ENCODE measurements at places on chromosomes 1 and 21.
A peak's percentile ranks its signal among the peaks of the same experiment; 100 is the strongest.

DNA sequence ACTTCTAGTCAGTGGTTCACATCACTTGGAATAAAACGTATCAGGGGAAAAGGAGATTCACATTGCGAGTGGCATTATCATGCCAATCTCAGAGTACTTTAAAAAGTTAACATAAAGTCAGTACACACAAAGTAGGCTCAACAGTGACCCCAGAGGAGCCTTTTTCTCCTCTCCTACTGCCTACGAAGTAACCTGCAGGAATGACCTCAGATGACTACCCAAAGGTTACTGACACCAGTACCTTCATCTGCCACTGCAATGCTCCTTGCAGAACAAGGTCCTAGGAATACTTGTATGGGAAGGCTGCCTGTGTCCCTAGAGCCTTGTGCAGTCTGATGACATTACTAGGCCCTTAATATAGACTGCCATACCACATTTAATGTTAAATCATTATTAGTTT, 389.8 kb upstream of the LYPLAL1 start:
- DNase-seq: no peak

- no peak for DNase-seq
These were observed 40.1 kb downstream of the DSTYK start for GRCh38 chr1:205171369-205171768.

DNA sequence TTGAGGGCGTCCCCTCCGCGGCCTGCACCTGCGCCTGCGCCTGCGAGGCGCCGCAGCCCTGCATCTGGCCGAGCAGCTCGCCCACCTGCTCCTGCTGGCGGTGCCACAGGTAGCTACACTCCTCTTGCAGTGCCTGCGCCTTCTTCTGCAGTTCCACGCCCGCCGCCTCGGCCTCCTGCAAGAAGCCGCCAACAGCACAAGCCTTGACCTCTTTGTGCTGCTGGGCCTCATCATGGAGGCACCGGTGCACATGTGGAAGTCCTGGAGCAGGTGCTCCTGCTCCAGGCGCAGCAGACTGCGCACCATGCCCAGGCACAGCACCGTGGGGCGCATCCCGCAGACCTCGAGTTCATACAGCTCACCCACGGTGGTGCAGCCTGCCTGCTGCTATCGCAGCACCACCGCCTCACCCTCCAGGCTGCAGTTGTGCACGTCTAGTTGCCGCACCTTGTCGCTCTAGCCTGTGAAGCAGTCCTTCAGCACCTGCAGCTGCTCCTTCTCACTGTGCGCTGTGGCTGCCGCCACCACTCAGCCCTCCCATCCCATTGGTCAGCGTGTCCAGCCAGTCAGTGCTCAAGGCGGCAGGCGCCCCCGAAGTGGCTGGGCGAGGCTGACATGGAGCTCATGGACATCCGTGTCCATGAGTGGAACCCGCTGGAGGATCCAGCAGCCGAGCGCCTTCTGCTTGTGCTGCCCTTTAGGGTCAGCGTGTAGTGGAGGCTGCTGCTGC, 12.2 kb upstream of the CD2 start:
- no peak for DNase-seq

DNA sequence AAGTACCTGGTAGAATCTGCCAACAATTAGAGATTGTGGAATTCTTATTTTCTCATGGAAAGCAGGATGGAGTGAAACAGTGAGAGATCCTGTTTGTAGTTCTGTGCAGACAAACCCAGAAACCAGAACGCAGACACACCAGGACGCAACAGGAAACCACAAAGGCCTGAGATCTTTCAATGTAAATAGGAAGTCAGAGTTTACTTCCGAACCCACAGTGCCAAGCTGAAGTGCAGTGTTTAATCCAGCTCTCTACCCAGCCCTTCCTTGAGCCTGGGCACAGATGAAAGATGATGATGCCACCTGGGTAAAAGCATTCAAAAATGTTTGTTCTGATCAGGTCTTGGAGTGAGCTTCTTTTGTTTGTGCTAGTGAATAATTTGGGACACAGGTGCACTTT, 244.2 kb upstream of the HOOK1 start:
- DNase-seq: peak; percentile 70

DNA sequence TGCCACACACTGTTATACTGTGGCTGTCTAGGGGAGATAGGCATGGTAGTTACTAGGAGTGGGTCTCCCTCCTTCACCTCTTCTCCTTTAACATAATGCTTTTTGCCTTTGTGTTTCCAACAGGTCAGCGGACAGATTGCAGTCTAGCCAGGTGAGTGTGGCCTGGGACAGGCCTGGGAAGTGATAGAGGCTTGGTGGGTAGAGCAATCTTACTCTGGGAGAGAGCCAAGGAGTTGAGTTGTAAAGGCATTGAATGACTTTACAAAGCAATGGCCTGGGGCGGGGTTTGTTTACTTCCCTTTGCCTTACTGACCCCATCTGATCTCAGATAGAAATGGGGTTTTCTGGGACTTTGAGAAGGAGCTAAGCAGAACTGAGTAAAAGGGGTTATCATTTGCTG, 51.0 kb upstream of the IKBKE start:
- DNase-seq: peak; percentile 20

DNA sequence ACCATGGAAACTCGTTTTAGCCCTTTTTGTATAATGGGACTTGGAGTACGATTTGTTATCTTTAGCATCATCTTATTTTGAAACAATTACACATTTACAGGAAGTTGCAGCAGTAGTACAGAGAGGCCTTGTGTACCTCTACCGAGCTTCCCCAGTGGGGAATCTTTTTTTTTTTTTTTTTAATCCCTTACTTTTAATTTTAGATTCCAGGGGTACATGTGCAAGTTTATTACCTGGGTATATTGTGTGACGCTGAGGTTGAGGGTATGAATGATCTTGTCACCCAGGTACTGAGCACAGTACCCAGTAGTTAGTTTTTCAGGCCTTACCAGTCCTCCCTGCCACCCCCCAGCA, 45.9 kb downstream of the HHAT start:
- DNase-seq: no peak

- peak; percentile 98 for DNase-seq
These were observed 395 bp upstream of the ENO1 start for GRCh38 chr1:8878698-8879463.

GRCh38 chr1:216542741-216543140, 119.5 kb upstream of the USH2A start:
- no peak for DNase-seq

GRCh38 chr1:170305777-170306512, 160.2 kb downstream of the NTMT2 start:
- no peak for DNase-seq

- DNase-seq: no peak
These were observed 119.4 kb upstream of the RRP15 start for GRCh38 chr1:218165701-218166114.

- DNase-seq: no peak
These were observed 12.3 kb downstream of the WNT3A start for GRCh38 chr1:228018961-228019721.

DNA sequence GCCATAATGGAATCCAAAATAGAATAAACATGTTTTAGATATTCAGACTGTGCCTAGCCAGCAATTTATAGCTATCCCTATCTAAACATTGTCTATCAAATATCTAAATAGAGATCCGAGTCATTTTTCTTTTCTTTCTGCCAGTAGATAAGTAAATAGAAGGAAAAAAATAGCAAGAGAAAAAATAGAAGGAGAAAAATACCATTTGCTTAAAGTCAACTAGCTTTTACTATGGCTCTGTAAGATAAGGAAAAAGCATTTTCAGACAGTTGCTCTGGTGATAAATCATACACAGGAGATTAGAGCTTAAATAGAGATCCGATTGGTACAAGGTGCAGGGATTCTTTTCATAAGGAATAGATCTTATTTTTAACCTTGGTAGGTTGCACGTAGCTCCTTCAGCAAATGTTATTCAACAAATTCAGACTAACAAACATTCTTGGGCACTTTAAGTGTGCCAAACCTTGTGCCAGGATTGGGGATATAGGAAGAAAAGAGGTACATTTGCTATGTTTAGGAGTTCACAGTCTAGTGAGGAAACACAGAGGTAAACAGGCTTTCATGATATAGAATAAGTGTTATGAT, 70.1 kb upstream of the CCDC190 start:
- DNase-seq: no peak

DNA sequence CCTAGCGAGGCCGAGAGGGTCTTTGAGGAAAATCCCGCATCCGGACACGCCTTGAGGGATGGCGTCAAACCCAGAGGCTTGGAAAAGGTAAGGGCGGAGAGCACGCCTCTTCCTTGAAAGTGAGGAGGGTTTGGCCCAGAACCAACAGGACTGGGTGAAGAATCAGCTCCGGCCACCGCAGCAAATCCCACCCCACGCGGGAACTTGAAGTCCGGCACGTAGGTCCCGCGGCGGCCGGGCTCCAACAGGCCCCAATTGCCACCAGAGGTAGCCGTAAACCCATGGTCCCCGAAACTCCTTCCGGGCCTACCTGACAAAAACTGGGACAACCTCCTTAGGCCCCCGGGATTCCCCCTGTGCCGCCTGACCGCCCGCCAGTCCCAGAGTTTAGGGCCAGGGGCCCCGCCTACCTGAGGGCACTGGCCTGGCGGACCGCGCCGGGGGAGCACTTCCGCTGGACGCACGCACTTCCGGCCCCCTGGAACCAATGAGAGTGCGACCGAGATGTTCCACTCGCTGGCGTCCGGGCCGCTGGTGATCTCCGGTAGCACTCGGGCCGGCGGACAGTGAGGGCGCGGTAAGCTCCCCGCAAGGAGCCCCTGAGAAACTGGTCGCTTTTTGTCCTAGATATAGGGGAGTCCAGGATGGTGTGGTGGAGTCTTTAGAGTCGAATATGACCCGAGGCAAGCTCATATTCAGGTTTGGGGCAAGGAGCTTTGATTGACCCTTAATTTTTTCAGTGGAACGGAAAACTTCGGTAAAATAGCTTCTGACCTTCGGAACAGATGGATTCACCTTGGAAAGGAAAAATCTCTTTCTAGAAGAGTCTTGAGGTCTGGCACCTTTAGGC, at the start of the genes LZIC and NMNAT1:
Gene LZIC, minus strand, starts transcription at position 453 of the 850 bp plus-strand sequence. CDS start 6,772 bp downstream, outside the sequence.
Gene NMNAT1, plus strand, starts transcription at position 537 of the 850 bp plus-strand sequence. CDS start 28,599 bp downstream, outside the sequence.
- DNase-seq: peak; percentile 98

DNA sequence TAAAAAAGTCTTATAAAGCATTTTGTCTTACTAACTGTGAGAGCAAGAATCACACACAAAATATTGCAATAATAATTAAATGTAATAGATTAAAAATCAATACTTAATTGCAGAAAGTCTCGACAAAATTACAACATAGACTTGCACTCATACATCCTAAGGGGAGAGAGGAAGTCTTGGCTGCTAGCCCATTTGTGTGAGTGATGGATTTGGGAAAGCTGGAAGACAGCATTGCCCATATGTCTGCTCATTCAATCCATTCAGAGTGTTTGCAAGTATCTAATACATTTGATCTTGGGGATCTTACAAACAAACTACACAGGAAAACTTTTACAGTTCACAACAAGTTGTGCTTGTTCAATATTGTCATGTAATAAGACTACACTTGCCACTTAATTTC, 140.5 kb downstream of the COL11A1 start:
- DNase-seq: no peak

GRCh38 chr1:3731583-3732433, 20.4 kb upstream of the CCDC27 start:
- no peak for DNase-seq

DNA sequence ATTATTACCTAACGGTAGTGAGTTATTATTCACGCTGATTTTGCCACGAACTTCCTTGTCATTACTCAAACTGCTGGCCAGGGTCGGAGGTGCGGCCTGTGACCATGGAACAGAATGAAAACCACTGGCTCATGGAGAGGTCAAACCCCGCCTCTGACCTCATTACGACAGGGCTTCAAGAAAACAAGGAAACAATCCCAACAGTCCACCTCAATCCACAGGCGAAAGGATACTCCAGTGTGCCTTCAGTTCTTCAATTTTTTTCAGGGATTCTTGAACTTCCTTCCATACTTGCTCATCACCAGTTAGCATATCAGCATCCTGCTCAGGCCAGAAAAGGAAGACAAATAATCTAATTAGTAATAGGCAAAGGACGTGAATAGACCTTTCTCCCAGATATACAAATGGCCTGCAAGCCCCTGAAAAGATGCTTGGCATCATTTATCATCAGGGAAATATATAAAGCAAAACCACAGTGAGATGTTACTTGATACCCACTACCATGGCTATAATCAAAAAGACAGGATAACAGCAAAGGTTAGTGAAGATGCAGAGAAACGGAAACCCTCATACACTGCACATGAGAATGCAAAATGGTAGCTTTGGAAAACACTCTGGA, 643.4 kb downstream of the SMYD3 start:
- DNase-seq: no peak

Data from iris pigment epithelial cell (primary cell).